Activated CD4-positive, alpha-beta memory T cell treated with anti-CD3 and anti-CD28 coated beads for 36 hours (primary cell): ENCODE measurements at places on chromosomes 2 and 18. TPM values are rescaled to one million over a fixed set of nuclear protein-coding genes. Genes with fewer than 3 reads are reported as not detected.

Gene FTCDNL1
- 2.9 TPM for total RNA-seq

Gene DNAJC5G
- total RNA-seq = 0.19 TPM

Gene ELOA2
- total RNA-seq = not detected

Gene TPO
- not detected for total RNA-seq

Gene MROH2A
- not detected for total RNA-seq

- no peak overlapping the region for H3K4me3 ChIP-seq
- H3K4me1 ChIP-seq = no peaks in the 10 kb centered on the region
- H3K27ac ChIP-seq = no peak overlapping the region
- no peaks in the 10 kb centered on the region for H3K27me3 ChIP-seq
Measured at GRCh38 chr2:167398873-167399272, 510.6 kb downstream of the XIRP2 start.

DNA sequence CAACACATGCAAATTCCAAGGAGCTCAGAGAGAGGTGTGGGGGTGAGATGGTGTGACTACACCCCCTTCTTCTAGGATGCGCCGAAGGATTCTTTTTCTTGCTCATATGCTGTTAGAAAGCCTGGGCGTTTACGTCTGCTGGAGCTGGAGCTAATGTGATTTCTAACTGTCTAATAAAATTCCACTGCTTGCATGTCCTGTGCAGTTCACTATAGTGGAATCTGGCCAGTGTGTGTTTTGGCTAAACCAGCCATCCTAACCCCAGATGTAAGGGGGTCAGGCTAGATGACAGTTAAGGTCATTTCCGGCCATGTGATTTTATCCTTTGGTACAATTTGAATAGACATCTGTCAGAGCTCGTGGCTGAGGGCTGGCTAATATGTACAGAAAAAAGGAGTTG lies 194.1 kb downstream of the PRKCE start:
- H3K4me3 ChIP-seq = no peak overlapping the region
- no peak for DNase-seq
- no peaks in the 10 kb centered on the region for H3K27me3 ChIP-seq
- H3K27ac ChIP-seq = no peak overlapping the region
